ENCODE measurements at places on chromosomes 12 and 14.

DNA sequence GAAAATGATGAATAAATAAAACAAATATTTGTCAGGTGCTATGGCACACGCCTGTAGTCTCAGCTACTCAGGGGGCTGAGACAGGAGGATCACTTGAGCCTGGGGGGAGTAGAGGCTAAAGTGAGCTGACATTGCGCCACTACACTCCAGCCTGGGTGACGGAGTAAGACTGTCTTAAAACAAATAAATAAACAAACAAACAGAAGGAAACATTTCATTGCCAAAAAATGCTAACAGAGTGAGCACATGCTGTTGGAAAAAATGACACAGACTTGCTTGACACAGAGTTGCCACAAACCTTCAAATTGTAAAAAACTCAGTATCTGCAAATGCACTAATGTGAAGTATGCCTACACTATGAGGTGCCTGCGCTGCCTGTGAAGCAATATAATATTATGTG, 50.8 kb upstream of the AP4S1 start:
- no peak for DNase-seq

DNA sequence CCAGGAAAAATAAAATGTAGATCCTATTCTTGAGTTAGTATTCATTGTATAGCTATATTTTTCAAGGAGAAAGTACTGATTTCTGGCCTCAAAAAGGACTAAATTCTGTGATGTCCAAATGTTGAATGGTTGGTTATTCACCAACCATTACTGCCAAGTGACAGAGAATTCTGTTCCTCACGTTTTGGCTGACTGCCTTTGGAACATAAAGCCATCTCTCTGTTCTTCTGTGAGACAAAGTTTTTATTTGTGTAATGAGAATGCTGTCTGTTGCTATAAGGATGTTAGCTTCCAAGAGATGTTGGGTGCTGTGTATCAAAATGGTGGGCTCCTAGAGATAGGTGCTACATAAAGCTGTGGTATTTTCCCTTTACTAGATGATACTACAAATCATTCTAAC, 9.3 kb downstream of the ZNF410 start:
- no peak for DNase-seq

- DNase-seq = no peak
These were observed 596 bp upstream of the ZBTB39 start for GRCh38 chr12:57006809-57007475.

DNA sequence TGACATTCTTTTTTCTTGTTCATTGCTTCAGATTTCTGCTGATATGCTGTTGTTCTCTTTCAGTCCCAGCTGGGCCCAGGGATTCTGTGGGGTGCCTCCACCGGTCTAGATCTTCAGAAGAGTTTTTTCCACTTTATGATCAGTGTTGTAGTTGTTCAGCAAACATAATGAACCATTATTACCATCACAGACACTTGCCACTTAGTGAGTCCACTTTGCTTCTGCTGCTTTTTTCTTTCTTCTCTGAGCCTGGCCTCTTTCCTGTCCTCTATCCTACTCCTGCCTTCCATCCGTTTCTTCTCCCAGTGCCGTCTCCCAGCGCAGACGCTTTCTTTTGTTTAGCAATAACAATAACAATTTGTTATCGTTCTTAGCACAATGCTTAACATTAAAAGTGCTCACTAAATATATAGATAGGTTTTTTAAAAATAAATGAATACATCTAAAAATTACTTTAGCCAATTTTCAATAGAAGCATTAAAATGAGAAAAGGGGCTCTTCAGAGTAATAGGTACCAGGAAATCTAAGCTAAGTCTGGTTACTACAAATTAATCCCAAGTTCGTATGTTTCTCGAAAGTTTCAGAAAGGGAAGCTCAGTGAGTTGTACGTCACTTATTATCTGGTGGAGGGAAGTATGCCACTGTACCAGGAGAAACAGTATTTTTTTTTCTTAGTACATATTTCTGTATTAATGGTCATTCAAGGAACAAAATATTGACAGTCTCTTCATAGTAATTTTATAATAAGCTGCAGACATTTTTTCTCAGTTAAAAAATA, 98.2 kb downstream of the SRGAP1 start:
- DNase-seq = no peak

DNA sequence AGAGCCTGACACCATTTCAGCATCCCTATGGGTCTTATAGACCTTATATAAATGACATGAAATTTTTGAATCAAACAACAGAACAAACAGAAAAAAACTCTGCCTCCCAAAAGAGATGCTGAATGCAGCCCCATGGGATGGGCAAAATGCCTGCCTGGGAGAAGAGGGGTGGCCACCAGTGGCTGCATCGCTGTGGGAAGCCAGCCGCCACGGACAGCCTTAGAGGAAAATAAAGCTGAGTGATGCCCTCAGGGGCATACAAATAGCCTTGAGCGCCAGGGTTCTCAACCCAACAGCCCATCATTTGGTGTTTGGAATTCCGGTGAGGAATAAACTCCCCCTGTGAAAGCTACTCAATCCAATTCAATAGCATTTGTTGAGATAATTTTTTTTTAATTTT, 22.9 kb downstream of the SYNE3 start:
- no peak for DNase-seq

All from NCI-H524 (cell line).